Activated T-helper 2 cell treated with anti-CD3 and anti-CD28 coated beads, Interferon-gamma antibody, Interleukin-2, Interleukin-4, amounts not matched to agents 10 μg/mL and 5 μg/mL and 100 μg/mL, durations not matched to agents 14 hours and 24 hours and 36 hours (primary cell): ENCODE measurements at places on chromosomes 16 and 17.

- no peaks in the 10 kb centered on the region for H3K36me3 ChIP-seq
- H3K27me3 ChIP-seq: peaks cover 38% of the 10 kb centered on the region
- H3K4me1 ChIP-seq: peaks cover 8% of the 10 kb centered on the region
- no peak for DNase-seq
These were observed 69.8 kb downstream of the MARCHF10 start for GRCh38 chr17:62738281-62738680.

DNA sequence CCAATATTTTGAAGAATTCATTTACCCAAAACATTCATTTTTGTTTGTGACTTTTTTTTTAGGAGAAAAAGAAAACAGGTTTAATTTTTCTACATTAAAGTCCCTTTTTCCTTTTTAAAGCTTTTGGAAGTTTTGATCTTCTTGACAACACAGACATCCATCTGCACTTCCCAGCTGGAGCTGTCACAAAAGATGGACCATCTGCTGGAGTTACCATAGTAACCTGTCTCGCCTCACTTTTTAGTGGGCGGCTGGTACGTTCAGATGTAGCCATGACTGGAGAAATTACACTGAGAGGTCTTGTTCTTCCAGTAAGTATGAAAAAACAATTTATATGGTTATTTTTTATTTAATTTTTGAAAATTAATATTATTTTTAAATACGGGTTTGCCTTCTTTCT lies 37.2 kb downstream of the SIAH1 start:
- no peak overlapping the region for H3K4me3 ChIP-seq
- H3K27ac ChIP-seq: no peak overlapping the region
- H3K36me3 ChIP-seq: peaks cover 50% of the 10 kb centered on the region
- no peak for DNase-seq
- no peaks in the 10 kb centered on the region for H3K4me1 ChIP-seq

DNA sequence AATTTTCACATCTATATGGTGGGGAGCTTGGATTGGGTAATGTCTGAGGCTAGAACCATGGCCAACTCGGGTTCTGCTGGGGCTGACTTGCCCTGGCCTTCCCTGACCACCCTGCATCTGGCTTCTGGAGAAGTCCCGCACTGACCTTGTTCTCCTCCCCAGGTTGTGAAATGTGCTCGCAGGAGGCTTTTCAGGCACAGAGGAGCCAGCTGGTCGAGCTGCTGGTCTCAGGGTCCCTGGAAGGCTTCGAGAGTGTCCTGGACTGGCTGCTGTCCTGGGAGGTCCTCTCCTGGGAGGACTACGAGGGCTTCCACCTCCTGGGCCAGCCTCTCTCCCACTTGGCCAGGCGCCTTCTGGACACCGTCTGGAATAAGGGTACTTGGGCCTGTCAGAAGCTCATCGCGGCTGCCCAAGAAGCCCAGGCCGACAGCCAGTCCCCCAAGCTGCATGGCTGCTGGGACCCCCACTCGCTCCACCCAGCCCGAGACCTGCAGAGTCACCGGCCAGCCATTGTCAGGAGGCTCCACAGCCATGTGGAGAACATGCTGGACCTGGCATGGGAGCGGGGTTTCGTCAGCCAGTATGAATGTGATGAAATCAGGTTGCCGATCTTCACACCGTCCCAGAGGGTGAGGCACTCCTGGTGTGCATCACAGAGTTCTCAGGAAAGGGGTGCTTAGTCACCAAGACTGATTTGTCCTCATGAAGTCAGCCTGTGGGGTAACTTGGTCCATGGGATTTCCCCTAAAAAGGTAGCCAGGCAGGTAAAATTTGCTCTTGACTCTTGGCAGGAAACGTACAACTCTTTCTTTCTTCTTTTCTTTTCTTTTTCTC lies 6.1 kb downstream of the NOD2 start:
- DNase-seq: no peak
- peaks cover 45% of the 10 kb centered on the region for H3K36me3 ChIP-seq
- H3K27ac ChIP-seq: peak overlapping the region; percentile 88

- H3K36me3 ChIP-seq: peaks cover 77% of the 10 kb centered on the region
- H3K4me3 ChIP-seq: no peak overlapping the region
- H3K27me3 ChIP-seq: no peaks in the 10 kb centered on the region
- DNase-seq: no peak
These were observed 44.1 kb upstream of the SEC14L1 start for GRCh38 chr17:77096570-77097214.

DNA sequence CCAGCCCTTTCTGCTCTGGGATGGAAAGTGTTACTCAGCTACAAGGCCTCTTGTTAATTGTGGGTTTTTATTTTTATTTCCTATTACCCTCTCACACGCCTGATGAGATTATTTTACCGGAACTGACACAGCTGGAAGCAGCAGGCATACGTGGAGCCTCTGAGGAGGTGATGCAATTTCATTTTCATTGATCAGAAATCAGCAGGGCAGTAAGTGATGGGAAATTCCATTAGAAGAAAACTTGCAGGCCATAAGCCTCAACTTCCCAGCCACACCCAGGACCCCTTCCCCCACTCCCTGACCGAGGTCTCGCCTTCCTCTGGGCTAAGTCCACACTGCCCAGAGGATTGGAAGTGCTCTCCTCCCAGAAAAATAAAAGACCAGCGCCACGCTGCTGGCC lies 69.7 kb downstream of the ZFHX3 start:
- H3K27ac ChIP-seq: no peak overlapping the region
- no peak for DNase-seq
- no peak overlapping the region for H3K4me3 ChIP-seq
- H3K36me3 ChIP-seq: no peaks in the 10 kb centered on the region
- no peaks in the 10 kb centered on the region for H3K27me3 ChIP-seq
- no peaks in the 10 kb centered on the region for H3K4me1 ChIP-seq

- no peak for DNase-seq
- no peak overlapping the region for H3K4me3 ChIP-seq
- no peaks in the 10 kb centered on the region for H3K36me3 ChIP-seq
- H3K4me1 ChIP-seq: no peaks in the 10 kb centered on the region
These were observed 6.1 kb downstream of the ABR start for GRCh38 chr17:1173432-1174262.

- H3K36me3 ChIP-seq: peaks cover 21% of the 10 kb centered on the region
- H3K27ac ChIP-seq: peak overlapping the region; percentile 84
- H3K27me3 ChIP-seq: no peaks in the 10 kb centered on the region
- DNase-seq: no peak
These were observed 646 bp downstream of the RABEP1 start for GRCh38 chr17:5282642-5283217.
